ENCODE measurements at places on chromosomes 16 and 17. TPM values are rescaled to one million over a fixed set of nuclear protein-coding genes. Genes with fewer than 3 reads are reported as not detected.

TSNAXIP1 gene
- 0.07 TPM for total RNA-seq

HOXB8 gene
- not detected for total RNA-seq

KRT9 gene
- total RNA-seq = 0.78 TPM

MARVELD3 gene
- total RNA-seq = 18.1 TPM

ZSCAN10 gene
- not detected for total RNA-seq

TPSD1 gene
- not detected for total RNA-seq

KRT25 gene
- total RNA-seq = not detected

SRL gene
- total RNA-seq = not detected

CXCL16 gene
- 16.3 TPM for total RNA-seq

SCN4A gene
- not detected for total RNA-seq

CD300C gene
- total RNA-seq = not detected

CDH13 gene
- 25.1 TPM for total RNA-seq

CDK3 gene
- not detected for total RNA-seq
